A673 (cell line): ENCODE measurements at places on chromosomes 1 and 21.

GRCh38 chr1:27522432-27523336 is 32.7 kb upstream of the WASF2 start:
- DNase-seq = no peak

DNA sequence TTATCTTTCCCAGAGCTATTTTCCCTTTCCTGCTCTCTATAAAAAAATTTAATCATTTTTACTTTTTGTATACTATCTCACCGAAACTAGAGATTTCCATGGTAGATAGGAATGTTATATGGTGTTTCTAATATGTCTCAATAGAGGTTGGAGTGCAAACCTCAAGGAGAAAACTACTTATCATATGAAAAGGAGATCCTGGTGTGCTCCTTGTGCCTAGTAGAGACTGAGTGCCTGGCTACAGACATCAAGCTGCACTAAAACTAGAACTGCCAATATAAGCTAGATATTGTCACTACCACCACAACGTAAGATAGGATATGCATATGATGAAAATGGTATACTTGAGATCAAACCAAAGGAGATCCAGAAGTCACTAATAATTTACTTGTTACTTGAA is 67.0 kb downstream of the RGS18 start:
- DNase-seq = peak; percentile 80

DNA sequence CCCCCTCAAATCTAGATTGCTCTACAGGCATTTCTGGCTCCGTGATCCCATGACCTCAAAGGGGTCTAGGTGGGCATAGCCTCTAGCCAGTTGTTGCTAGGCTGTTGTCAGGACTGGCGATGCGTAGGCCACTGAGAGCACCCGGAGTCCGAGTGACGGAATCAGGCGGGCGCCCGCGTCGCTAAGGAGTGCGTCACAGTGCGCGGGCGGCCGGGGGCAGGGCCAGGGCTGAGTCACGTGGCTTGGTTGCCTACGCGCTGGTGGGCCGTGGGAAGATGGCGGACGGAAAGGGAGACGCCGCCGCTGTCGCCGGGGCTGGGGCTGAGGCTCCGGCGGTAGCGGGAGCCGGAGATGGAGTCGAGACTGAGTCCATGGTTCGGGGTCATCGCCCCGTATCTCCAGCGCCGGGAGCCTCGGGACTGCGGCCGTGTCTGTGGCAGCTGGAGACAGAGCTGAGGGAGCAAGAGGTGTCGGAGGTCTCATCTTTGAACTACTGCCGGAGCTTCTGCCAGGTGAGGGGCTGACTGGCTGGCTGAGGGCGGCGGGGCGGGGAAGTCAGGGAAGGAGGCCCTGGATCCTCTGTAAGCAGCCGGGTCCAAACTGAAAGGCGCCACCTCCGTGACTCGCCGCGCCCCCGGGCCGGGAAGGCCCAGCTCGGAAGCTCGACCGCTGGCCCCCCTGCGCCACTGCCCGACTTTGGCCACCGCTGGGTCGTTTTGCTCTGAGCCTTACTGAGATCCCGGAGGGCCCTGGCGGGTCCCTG is at the start of gene RLF:
TSS of gene RLF (plus strand) at position 263 of the 763 bp plus-strand sequence. CDS start at position 276, 13 bp downstream.
- peak; percentile 96 for DNase-seq

DNA sequence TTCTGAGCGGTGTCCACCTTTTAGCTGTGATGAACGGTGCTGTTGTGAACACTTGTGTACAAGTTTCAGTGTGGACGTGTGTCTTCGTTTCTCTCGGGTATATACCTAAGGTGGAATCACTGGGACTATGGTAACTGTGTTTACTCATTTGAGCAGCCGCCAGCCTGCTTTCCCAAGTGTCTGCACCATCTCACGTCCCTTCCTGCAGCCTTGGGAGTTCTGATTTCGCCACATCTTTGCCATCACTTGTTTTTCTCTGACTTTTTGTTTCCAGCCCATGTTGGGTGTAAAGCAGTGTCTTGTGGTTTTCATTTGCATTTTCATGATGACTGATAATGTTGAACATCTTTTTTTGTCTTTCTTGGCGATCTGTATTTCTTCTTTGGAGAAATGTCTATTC is 40.4 kb downstream of the COL18A1 start:
- no peak for DNase-seq

DNA sequence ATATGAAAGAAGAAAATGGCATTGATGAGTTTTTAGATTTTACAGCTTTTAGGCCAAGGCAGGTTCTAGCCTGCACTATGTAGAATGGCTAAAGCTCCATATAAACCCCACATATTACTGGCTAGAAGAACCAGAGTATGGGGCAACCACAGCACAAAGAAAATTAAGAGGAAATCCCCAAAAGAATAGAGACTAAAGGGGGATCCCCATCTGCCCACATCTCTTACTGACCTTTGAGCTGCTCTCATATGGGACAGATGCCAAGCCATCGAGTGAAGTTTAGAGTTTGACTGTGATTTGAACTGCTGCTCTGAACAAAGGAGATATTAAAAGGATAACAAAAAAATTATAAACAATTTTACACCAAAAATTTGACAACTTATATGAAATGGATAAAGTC is 102.2 kb upstream of the HAO2 start:
- DNase-seq = no peak

- DNase-seq = peak; percentile 7
These were observed 50.3 kb downstream of the LEPR start for GRCh38 chr1:65470766-65471165.

DNA sequence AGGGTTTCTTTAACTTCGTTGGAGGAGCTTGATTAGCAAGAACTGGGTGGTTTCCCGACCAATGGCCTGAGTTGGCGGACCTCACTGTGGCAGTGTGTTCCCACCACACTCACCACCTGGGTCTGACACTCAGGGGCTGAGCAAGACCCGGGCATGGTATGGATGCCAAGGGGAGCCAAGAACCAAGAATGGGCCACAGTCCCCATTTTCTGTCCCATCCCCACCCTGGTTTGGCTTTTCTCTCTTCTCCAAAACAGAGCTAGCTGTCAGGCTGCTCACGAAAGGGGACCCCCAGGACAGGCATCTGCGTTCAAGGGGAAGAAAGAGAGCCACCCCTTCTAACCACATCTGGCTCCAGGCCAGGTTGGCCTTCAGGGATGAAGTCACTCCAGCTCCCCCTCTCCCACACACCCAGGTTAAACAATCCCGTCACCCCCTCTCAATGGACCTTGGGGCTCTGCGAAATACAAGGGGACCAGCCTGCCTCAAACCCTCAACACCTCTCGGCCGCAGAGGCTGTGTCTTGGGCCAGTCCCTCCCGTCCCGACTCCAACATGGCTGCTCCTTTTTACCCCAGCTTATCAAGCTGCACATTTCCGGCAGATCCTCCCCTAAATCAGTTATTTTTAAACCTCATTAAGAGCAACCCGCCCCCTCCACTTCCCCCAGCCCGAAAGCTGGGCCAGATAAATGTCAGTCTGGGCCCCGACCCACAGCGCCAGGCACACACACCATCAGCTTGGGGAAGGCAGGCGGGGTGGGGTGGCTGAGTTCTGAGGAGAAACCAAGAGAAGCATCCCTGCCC is 3.4 kb downstream of the TAGLN2 start:
- DNase-seq = no peak

- no peak for DNase-seq
These were observed 339.0 kb downstream of the DSCAM start for GRCh38 chr21:40507978-40508377.

DNA sequence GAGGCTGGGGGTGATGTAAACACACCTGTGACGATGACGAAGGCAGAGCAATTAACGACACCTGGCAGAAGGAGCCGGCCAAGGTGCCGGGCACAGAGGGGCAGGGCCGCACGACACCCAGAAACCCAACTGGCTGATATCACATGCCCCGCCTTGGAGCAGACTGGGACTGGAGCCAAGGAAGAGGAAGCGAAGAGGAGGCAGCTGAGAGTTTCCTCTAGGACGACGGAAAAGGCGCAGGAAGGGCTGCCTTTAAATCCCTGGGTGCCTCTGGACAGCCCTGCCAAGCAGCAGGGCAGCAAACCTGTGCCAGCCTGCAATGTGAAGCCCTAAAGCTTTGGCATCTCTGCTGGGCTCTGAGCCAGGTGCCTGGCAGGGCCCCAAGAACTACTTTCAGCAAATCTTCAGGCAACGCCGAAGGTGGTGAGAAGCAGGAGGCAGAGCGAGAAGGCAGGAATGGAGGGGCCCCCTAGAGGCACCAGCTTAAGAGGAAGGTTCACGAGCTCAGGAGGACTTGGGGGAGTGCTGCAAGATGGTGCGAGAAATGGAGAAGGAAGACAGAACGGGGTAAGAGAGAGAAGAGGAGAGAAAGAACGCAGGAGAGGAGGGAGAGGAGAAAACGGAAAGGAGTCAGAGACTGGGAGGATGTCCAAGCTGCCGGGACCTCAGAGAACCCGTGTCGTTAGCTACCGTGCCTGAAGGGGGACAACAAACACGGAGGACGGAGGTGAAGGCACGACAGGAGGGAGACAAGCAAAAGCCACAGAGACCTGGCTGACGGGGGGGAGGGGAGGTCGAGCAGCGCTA is 25.3 kb upstream of the PEF1 start:
- peak; percentile 68 for DNase-seq

- DNase-seq = no peak
These were observed 1.3 kb downstream of the FNDC10 start for GRCh38 chr1:1598720-1599029.

DNA sequence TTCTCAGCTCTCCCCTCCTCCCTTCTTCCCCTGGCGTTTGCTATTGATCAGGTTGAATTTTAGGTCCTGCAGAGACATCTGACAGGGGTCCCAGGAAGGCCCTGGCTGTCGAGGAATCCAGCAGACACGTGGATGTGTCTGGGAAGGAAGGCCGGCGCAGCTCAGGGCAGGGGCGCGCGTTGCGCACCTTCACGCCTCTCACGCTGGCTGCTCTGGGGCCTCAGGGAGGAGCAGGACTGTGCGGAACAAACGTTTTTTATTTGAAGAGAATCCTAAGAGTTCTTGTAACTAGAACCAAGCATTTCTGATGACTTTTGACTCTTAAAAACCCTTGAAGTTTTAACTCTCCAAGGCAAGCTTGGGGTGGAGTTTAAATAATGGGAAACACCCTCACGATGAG is 54.2 kb downstream of the SLC37A1 start:
- DNase-seq = no peak

GRCh38 chr1:118970451-118970850 is 17.7 kb downstream of the TBX15 start:
- DNase-seq = no peak

DNA sequence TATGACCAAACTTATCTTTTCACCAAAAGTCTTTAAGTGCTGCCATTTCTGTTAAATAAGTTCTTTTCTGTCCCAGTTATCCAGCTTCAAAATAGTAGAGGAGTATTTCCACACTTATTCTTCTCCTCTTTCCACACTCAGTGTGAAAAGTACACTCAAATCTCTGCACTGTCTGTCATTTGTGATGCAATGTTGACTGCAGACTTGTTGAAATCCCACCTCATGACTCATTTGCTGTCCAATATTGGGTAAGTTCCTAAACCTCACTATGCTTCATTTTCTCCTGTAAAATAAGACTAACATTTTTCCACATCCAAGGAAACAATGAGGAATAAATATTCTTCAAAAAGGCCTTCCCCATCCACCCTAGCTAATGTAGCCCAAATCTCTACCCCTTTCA is 17.5 kb downstream of the LRRIQ3 start:
- DNase-seq = no peak

DNA sequence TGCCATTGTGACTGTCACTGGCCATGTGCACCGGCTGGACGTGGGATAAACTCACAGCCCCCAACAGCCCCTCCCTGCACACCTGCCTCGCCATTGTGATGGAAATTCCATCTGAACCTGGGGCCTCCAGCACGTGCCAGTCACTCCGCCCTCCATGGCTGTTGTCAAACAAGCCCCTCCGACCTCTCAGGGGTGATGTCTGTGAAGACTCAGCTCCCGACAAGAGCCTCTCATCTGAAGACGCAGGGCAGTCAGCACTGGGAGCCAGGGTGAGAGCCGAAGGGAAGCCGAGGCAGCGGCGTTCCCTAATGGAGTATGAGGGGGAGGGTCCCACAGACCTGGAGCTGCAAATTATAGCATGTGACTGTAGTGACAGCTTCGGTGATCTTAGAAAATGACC is 1.4 kb upstream of the KRTAP10-2 start:
- no peak for DNase-seq

GRCh38 chr1:87478231-87478630 is 149.6 kb downstream of the LMO4 start:
- peak; percentile 22 for DNase-seq

- DNase-seq = no peak
These were observed 152.4 kb downstream of the TOMM20 start for GRCh38 chr1:234975941-234976860.

DNA sequence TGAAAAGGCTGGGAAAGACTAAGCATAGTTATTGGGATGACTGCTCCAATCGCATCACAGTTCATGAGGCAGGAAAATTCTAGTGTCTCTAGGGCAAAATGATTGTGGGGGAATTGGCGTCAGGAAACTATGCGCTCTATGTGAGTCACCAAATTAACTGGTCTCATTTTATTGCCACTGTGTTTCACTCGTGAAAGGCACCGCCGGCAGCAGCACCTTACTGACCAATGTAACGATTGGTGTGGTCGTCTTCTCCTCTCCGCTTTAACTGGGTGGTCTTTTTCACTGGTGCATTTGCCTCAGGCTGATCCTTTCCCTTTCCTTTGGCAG is 83.5 kb downstream of the SPAG17 start:
- DNase-seq = peak; percentile 64

GRCh38 chr1:45246760-45247159 is 40.4 kb upstream of the ZSWIM5 start:
- peak; percentile 22 for DNase-seq

- no peak for DNase-seq
These were observed 1.2 kb downstream of the ASCL5 start for GRCh38 chr1:201125800-201126199.

GRCh38 chr1:232655028-232655745 is 25.3 kb upstream of the SIPA1L2 start:
- no peak for DNase-seq

- DNase-seq = no peak
These were observed 34.9 kb downstream of the WLS start for GRCh38 chr1:68197461-68197860.

DNA sequence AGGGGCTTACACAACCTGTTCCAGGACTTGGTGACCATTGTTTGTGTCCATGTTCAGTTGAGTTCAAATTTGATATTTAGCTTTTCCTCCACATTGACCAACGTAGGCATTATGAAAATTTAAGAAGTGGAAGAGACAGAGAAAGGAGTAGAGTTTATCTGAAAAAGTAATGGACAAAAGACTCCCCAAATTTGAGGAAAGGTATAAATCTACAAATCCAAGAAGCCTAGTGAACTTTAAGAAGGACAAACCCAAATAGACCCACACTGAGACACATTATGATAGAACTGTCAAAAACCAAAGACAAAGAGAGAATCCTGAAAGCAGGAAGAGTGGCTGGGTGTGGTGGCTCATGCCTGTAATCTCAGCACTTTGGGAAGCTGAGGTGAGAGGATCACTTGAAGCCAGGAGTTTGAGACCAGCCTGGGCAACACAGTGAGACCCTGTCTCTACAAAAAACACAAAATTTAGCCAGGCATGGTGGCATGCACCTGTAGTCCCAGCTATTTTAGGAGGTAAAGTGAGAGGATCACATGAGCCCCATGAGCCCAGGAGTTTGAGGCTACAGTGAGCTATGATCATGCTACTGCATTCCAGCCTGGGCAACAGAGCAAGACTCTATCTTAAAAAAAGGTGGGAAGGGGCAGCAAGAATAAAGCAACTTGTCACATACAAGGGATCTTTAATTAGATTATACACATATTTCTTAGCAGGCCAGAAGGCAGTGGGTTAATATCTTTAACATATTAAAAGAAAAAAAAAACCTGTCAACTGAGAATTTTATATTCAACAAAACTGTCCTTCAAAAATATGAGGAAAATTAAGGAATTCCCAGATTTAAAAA is 41.0 kb upstream of the ERO1B start:
- no peak for DNase-seq
